ENCODE measurements at places on chromosomes 16 and 17.
A peak's percentile ranks its signal among the peaks of the same experiment; 100 is the strongest.

DNA sequence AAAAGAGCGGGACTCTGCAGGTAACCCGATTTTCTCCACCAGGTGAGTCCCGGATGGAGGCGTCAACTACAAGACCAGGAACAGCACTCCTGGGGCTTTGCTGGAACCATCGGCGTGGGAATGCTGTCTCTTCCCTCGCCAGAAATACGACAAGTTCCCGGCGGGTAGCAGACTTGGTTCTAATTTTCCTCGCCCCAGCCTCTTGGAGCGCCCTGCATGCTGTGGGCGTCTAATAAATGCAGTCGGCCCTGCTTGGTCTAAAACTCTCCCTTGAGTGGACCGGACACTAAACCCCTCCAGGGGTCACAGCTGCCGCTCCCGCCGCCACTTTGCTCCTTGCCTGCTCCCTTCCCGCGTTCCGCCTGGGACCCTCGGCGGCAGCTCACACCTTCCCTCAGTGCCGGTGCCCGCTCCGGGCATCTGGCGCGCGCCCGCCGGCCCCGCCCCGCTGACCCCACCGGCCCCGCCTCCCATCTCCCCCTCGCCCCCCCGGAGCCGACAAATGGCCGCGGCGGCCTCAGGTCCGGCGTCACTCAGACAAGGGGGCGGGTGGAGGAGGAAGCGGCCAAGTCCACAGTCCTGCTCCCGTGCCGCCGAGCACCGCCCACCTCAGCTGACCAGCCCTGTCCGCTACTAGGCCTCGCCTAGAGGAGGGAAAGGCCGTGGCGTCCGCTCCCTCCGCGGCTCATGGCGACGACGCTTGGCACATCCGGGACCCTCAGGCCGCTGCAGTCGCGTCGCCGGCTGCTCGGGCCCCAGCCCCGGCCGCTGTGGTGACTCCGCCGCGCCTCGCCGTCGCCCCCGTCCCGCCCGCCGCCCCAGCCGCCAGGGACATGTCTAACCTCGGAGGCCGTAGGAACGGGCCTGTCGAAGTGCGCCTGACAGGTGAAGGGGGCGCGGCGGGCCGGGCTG, 65.8 kb downstream of the KPNA2 start:
- peak; percentile 75 for DNase-seq

DNA sequence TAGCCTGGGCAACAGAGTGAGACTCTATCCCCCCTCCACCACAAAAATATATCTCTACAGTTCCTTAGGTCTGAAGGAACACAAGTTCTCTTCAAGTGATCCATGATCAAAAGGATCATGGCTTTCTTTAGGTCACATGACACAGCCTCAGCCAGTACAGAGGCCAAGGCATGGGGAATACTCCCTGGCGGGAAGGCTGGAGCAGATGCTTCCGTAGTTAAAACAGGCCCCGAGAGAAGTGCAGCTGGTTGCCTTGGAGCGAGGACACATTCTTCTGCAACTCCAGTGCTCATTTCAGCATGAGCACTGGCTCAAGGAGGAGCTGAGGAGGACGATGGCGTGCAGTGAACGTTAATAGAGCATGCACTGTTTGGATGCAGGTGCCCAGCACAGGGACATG, 13.5 kb downstream of the CDIP1 start:
- DNase-seq, result no peak

- DNase-seq, result no peak
Observed at GRCh38 chr17:47674499-47674898, 19.5 kb upstream of the TBKBP1 start.

DNA sequence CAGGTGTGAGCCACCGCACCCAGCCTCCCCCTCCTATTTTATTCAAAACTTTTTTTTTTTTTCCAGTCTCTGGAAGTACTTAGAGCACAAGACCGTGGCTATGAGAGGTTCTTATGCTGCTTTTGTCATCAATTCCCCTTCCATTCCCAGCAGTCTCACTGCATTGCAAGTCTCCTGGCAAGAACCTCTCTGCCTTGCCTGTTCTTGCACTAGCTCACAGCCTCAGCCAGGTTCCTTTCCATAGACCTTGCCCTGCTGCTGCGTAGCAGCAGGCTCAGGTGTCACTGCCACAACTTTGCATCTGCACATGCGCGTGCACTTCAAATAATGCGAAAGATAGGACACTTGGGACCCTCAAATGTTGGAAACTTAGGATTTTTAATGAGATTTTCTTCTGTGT, 15.6 kb downstream of the ATP6V0A1 start:
- DNase-seq, result no peak

DNA sequence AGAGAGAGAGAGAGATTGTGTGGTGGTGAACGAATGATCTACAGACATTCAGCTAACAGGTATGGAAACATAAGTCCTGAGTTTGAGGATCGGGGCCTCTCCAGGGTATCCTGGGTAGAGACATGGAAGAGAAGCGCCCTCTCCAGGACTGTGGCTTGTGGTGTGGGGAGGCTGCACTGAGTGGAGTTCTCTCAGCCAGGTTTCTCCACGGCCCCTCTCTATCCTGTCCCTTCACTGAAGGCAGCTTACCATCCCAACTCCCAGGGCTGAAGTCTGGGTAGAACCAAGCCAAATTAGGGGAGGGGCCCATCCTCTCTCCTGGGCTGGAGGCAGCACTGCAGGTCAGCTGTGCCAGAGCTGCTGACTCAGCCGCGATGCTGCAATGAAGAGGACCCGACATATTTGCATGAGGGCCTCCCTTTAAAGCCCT, 6.2 kb downstream of the C1QL1 start:
- no peak for DNase-seq

DNA sequence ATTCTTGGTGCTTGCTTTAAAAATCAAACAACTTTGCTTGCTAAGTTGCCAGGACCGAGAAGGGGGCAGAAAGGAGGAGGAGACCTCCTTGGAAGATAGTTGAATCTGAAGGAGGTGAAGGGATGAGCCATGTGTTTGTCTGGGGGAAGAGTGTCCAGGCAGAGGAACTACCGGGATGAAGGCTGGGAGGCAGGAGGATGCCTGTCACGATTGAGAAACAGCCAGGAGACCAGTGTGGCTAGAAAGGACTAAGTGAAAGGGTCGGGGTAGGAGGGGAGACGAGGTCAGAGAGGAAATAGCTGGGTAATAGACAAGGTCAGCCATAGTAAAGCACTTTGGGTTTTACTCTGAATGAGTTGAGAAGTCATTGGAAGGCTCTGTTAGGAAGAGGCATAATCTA, 38.9 kb upstream of the CSNK2A2 start:
- no peak for DNase-seq

GRCh38 chr17:58219789-58220183, 731 bp upstream of the MKS1 start:
- DNase-seq, result no peak

All from smooth muscle cell of the brain vasculature (primary cell).